Cardiac ventricle fibroblast (primary cell): ENCODE measurements at places on chromosomes 2 and 18. TPM values are rescaled to one million over a fixed set of nuclear protein-coding genes. Genes with fewer than 3 reads are reported as not detected.

The DLGAP1 gene
- total RNA-seq, result not detected in 2 replicates

The SERPINB11 gene
- total RNA-seq, result not detected in 2 replicates

The PROKR1 gene
- not detected in 2 replicates for total RNA-seq

The GPAT2 gene
- 2.3 and 3.2 TPM in 2 replicates for total RNA-seq

The GPR155 gene
- total RNA-seq, result 1.5 and 2.5 TPM in 2 replicates

The C2orf42 gene
- total RNA-seq, result 12.2 and 13.5 TPM in 2 replicates

The CYS1 gene
- 1.2 and 2.1 TPM in 2 replicates for total RNA-seq

The RAMP1 gene
- 16.5 and 37.2 TPM in 2 replicates for total RNA-seq

The IGFBP5 gene
- total RNA-seq, result 5.1 and 5.3 TPM in 2 replicates

The MROH2A gene
- total RNA-seq, result not detected in 2 replicates

The STAT4 gene
- 0.20 and 0.37 TPM in 2 replicates for total RNA-seq

The TDRD15 gene
- total RNA-seq, result not detected in 2 replicates

The FARP2 gene
- total RNA-seq, result 21.2 and 24.0 TPM in 2 replicates
